Activated naive CD4-positive, alpha-beta T cell (primary cell): ENCODE measurements at places on chromosomes 5 and 9.

DNA sequence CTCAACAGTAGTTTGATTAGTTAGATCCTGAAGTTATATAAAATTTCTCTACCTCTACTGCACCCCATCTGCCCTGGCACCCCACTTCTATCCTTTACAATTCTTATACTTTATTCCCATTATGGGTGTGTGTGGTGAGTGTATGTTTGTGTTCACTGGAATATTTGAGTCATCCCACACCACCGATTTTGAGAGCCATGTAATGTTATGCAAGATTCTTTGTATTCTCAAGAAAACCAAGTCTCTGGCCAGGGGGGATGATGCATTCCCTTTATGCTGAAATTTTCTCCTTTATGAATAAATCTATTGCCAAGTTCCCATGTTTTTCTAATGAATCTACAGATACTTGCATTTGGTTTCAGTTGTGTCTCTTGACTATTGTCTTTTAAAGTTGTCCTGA, 266.8 kb downstream of the ARHGEF28 start:
- DNase-seq = no peak

DNA sequence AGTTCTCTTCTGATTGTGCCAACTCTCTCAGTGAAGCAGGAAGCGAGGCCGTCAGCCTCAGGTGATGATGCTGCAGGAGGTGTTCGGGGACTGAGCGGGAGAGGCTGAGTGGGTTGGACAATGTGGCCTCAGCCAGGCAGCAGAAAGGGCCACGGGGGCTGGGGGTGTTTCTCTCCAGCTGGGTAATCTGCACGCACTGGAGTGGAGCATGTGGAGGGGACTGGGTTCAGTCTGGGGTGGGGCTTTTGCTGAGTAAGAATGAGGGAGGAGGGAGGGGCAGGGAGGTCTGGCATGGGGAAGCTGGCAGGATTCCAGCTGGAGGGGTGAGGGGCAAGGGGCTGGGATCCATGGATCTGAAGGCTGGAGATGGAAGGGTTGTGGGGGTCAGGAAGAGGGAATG, 60.8 kb upstream of the PHYKPL start:
- DNase-seq = no peak

GRCh38 chr9:85055506-85056202, 386.1 kb downstream of the NTRK2 start:
- DNase-seq = no peak

DNA sequence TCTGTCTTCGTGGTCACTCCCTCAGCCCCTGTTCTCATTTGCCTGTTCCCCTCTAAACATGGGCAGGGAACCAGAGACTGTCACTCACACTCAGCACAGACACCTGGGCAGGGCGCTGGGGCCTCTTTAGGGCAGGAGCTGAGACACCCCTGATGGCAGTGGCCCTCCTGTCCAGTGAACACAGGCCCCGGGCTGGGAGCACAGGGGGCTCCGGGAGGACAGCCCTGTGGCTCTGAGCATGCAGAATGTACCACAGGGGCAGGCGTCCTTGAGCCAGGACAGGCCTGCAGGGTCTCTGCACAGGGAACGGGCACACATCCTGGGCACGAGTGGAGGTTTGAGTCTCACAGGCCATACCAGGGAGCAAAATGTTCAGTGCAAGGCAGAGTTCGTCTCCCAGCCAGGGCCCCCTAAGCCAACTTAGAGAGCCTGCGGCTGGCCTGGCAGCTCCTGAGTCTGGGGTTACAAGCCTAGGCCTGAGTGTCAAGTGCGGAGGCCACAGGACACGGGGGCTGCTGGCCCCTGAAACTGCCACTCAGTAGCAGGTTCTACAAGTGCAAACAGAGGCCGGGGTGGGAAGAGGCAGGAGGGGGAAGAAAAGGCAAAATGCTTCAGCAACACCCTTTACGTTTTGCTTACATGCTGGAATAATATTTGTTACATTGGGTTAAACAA, 55.9 kb upstream of the NKD2 start:
- DNase-seq = no peak

DNA sequence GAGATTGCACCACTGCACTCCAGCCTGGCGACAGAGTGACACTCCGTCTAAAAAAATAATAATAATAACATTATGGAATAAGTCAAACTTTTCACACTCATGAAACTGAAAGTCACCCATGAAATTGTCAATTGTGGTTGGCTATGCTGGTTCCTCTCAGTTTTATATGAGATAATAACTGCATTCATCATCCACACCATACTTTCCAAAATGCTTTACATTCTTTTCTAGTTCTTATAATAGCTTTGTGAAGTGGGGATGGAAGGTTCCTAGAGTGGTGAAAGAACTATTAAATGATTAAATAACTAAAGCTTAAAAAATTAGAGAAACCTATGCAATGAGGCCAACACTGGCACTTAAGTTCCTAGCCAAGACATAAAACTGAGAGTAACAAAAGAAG, 12.6 kb upstream of the ASPN start:
- no peak for DNase-seq

DNA sequence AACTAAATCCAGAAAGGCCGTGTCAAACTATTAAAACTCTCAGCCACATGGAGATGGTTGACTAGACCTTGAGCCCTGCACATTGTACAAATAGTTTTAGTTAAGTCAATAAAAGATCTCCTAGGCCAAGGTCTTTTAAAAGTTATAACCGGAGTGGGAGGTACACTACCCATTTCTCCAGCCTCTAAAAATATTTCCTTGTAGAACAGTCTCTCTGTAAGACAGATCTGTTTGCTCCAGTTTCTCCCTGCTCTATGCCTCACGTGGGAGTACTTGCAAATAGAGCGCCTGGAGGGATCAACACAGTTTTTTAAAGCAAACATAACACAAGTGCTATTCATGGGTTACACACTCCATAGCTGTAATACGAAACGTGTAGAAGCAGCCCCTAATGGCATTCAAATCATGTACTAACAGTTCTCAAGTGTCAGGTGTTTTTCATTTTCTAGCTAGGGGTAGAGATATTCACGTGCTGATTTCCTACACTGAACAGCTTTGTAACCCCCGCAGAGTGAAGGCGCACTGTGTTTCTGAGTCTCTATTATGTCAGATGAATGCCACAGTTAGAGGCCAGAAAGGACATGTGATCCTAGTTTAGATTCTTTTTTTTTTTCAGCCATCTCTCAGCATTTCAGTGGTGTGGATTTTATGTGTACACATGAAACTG, 703.4 kb upstream of the GRAMD2B start:
- no peak for DNase-seq

- DNase-seq = no peak
Measured at GRCh38 chr5:112492291-112492690, 73.2 kb upstream of the EPB41L4A start.

GRCh38 chr9:130681769-130682420, 11.7 kb upstream of the EXOSC2 start:
- DNase-seq = no peak

GRCh38 chr9:137198902-137199283, 1.6 kb downstream of the TPRN start:
- no peak for DNase-seq

- DNase-seq = no peak
Measured at GRCh38 chr9:2745560-2746380, 28.5 kb downstream of the KCNV2 start.

DNA sequence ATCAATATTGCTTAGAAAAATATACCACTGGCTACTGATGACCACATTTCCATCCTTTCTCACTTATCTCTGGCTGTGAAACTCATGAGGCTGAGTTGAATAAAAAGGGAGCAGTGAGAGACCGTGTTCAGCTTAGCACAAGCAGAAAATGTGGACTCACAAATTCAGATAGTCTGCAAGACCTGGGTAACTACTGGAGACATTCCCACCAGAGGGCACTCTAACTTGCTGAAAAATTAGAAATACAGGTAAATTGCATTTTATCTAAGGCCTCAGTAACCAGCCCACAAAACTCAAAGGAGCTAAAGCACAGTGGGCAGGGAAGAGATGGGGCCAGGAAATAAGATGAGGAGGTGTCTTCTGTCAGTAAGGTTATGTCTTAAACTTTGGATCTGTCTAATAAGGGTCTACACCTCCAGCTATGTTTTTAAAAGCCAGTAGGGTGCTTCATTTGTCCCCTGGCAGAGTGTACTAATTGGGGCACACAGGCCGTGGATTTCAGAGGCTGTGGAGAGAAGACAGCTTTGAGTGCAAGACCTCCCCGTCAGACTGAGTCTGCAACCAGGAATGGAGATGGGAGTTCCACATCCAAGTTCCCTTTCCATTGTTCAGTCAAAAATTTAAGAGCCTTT, 8.7 kb upstream of the NDUFB6 start:
- DNase-seq = no peak

DNA sequence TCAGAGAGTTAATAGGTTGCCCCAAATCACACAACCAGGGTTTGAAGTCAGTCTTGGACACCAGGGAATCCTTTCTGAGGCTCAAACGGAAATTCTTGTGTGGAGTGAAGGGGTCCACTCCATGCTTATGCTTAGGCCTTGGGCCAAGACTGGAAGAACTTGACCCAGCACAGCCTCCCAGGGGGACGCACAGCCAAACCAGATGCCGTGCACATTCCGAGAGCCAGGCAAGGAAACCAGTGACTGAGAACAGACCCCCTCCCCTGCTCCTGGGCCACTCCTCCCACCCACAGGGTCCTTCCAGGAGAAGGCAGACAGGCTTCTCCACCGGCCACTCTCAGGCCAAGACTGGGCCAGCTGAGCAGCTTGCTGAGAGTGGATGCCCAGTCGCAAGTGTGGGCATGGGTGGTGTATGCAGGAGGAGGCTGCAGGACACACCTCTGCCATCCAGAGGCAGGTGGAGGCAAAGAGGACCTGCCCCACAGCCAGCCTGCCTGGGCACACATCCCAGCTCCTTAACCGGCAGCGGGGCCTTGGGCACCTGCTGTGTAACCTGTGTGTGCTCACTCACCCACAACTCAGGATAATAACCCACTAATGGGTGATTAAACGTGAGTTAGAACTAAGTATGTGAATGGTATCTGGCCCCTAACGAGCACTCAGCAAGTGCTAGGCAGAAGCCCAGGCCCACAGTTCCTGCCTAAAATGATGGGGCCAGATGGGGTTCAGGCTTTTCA, 38.0 kb downstream of the NIPAL4 start:
- DNase-seq = no peak

DNA sequence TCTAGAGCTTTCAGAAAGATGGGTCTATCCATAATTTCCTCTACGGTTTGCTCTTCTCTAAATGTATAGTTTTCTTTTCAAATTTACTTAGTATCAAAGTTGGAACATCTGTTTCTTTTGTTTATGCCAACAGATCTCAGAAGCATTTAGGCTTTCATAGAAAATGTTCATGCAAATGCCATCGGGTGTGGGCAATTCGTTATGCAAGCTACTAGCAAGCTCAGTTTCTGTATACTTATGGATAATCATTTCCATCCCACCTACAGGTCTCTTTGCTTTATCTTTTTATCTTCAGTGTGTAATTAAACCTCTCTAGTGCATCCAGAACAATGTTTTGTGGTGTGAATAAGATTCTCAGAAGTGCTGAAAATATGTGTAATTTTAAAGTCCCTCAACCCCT, 59.9 kb downstream of the NUDT12 start:
- no peak for DNase-seq

GRCh38 chr5:168706655-168707069, 127.5 kb upstream of the PANK3 start:
- no peak for DNase-seq

DNA sequence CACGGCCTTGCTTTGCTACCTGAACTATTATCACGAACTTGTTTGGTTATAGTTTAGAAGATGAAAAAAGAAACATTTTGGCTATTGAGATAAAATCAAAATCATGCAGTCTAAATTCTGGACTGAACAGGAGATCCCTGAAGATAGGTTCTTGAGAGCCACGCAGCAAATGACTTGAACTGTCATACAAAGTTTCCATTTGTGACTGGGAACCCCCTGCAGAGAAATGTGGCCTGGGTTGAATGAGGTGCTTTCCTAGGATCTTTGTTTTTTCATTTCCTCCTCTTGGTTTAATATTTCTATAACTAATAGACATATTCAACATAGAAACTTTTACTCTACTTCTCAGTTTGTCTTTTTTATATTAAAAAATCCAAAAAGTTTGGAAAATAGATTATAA, 184.7 kb upstream of the TRPM3 start:
- DNase-seq = no peak

DNA sequence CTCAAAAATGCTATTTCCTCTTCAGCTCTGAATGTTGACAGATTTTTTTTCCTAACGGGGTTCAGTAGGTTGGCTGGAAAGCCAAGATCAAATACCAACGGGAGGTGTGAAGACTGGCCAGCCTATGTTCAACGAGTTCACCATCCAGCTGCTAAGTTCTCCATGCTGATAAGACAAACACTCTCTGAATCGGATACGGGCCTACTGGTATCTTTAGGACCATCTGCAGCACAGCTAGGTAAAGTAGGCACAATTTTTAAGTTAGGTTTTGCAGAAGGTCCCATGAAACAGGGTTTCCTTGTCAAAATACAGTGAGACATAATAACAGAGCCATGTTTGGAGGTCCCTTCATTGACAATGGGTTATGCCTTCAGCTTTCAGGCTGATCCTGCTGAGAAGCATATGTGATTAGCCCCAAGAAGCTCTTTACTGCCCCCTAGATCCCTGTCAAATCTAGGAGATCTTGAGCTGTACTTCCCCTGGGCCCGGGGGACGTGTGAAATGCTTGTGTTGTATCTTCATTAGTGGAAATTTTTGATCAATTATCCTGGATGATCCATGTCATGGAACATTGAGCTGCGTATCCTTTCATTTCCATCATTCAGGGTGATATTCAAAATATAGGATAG, 60.6 kb downstream of the PGM5 start:
- no peak for DNase-seq

DNA sequence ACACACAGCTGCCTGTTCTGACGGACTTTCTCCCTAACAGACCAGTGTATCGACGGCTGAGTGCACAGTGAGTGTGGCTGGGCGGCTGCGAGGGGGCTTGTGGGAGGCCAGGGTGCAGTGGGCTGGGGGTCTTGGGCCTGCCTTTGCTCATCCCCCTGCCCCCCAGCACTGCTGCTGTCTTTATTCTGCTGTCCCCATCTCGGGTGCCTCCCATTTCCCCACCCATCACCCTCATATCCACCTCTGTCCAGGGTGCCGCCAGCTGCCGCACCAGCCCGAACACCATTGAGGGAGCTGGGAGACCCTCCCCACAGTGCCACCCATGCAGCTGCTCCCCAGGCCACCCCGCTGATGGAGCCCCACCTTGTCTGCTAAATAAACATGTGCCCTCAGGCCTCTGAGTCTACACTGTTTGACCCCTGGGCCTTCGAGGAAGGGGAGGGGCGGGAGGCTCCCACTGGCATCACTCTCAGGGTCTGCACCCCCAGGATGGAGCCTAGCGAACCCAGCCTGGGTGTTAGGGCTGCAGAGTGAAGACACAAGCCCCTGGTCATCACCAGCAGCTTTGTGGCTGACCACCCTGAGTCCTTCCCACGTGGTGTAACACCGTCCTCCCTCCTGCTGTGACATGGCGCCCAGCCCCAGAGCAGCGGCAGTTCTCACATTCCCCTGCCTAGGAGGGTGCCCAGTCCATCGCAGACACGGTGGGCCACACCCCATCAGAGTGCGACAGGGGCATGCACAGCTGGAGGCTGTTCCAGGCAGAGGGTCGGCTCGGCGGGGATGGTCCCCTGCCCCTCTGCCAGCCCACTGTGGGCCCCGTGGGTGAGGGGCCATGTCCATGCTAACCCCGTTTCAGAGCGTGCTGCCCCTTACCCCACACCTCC, 4.0 kb downstream of the LCN2 start:
- no peak for DNase-seq

GRCh38 chr5:83133797-83134196, 56.5 kb downstream of the XRCC4 start:
- DNase-seq = no peak

GRCh38 chr9:134536101-134536900, 105.3 kb upstream of the COL5A1 start:
- no peak for DNase-seq
